ENCODE measurements at places on chromosomes 1 and 21. TPM values are rescaled to one million over a fixed set of nuclear protein-coding genes. Genes with fewer than 3 reads are reported as not detected.
A peak's percentile ranks its signal among the peaks of the same experiment; 100 is the strongest.

The ILDR2 gene
- 6.7 TPM for total RNA-seq

The RAVER2 gene
- total RNA-seq: 28.3 TPM

- DNase-seq: peak; percentile 37
These were observed 32.3 kb downstream of the RCAN1 start for GRCh38 chr21:34582506-34583150.

DNA sequence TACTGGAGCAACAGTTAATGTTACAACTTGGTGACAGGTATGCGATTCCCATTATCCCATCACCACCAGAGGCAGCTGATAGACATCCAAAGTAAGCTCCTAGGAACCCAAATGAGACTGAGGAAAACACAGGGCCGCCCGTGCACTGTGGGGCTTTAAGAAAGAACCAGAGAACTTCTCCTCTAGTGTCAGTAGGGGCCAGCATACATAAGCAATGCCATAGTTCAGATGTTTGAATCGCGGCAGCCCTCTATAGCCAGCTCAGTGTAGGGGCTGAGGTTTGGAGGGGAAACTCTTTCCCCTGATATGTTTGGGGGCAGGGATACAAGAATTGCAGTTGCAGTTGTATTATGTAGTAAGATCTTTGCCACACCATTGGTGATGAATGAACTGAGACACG lies 593.3 kb upstream of the NCAM2 start:
- DNase-seq: no peak

DNA sequence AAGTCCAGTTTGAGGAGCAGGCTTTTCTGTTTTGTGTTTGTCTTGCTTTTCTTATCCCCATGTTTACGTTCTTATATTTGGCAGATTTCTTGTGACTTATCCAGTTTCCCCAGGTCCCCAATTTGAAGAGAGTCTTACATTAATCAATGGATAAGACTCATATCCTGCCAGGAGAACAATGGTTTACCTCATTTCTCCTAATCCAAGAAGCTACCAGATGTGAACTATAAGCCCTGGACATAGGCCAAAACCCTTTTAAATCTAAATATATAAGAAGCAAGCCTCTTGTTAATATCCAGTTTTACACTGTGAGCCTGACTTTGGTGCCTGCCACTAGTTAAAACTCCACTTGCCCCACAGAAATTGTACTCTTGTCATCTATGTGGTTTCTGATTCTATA lies 15.1 kb upstream of the COP1 start:
- DNase-seq: no peak
